ENCODE measurements at places on chromosomes 4 and X.

DNA sequence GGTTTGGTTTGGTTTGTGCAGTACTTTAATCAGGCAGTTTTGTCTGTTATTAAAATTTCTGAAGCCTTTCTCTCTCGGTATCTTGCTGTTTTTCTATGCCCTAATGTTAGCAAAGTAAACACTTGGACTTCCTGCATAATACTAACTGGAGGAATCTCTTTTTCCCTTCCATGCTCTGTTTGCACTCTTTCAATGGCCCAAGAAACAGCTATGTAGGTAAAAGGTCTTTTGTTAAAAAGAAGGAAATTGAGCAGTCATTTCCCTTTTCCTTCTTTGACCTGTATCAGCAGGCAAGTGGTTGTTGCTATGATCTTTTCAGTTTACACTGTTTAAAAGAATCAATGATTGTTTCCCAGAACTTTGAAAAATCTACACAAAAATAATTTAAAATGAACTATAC lies 82.7 kb downstream of the CCSER1 start:
- no peak for DNase-seq

DNA sequence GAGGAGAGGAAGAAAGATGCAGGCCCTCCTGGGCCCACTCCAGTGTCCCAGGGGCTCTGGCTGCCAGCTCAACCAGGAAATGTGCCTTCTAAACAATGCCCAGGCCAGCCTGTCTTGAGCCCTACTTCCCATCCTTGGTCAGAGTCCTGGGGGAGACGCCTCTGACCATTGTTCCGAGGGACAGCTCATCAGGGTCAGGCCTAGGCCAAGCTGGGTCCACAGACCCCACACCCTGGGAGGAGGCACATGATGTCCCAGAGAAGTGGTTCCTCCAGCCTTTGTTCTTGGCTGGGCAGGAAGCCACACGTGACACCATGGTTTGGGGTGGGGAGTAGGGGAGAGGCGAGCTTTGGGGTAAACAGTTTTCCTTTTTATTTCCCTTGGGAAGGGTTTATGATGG lies 102.5 kb downstream of the EFNB1 start:
- no peak for DNase-seq

DNA sequence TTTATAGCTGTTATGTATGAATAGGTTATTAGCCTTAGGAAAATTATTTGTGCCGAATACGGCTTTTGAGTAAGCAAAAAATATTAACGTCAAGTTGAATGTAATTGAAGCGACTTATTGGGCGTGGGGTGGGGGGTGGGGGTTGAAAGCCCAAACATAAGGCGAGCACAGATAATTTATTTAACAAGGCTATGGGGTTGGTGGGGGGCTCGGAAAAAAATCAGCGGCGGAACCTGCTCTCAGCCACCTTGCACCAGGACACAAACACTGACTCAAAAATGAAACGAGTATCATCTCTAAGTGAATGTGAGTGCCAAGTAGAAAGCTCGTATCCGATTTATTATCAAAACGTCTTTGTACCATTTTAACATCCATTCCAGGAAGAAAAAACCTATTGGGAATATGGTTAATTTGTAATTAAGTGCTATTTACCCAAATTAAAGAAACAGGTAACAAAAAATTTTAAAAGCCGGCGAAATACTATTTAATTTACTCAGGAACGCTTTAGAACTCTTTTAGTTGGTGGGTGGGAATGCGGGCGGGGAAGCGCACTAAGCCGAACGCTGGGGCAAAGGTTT lies 902 bp upstream of the LARP1B start:
- DNase-seq = no peak

- no peak for DNase-seq
Measured at GRCh38 chr4:38762560-38762959, 20.2 kb downstream of the TLR10 start.

- no peak for DNase-seq
Measured at GRCh38 chrX:112874175-112874574, 33.5 kb upstream of the AMOT start.

GRCh38 chrX:71621603-71622002 lies 3.3 kb upstream of the CXCR3 start:
- DNase-seq = no peak

GRCh38 chr4:8411351-8412180 lies 29.0 kb downstream of the ACOX3 start:
- DNase-seq = no peak

DNA sequence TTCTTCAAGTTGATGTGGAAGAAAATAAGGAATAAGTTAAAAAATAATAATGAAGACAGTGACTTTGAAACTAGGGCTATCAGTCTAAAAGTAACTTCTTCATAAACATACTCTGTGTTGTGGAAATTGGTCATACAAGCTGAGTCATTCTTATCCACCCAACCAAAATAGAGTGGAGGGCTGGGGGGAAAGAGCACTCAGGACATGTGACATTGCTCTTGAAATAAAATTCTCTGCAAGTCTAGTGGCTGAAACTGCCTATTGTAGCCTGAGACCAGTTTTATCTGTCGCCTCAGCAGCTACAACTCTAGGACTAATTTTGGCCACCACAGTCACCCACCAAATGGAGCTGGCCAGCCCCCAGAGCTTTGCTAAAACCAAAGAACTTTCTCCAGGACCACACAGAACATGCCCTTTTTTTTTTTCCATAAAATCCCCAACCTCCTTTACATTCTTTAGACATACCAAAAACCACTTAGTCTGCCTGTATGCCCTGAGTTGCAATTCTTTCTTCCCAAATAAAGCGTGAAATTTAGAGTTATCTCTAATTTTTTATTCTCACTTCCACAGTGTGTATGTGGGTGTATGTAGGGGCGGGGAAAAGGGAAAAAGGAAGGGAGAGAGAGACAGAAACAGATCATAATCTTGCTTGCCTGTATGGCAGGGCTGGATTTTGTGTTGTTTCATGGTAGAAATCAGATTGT lies 23.0 kb upstream of the SLC25A4 start:
- DNase-seq = no peak

- no peak for DNase-seq
Measured at GRCh38 chr4:95250544-95251137, 298.1 kb downstream of the UNC5C start.

- no peak for DNase-seq
Measured at GRCh38 chr4:188976644-188977115, 837.4 kb downstream of the TRIML1 start.

- DNase-seq = no peak
Measured at GRCh38 chr4:138751309-138751708, 264.3 kb upstream of the NOCT start.

DNA sequence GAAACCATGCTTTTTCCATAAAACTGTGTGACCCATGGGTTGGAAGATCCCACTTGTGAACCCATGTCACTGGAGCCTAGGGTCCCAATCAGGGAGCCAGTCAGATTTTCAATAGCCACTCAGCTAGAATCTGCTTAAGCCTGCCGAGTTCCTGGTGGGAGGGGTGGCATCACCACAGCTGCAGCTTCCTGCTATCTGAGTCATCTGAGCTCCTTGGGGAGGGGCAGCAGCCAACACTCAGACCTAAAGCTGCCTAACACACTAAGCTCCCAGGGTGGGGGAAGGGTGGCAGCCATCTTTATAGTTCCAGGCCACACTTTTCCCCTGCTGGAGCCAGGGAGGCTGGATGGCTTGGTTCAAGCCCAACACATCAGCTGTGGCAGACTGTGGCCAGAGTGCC lies 350.1 kb downstream of the C4orf33 start:
- no peak for DNase-seq

DNA sequence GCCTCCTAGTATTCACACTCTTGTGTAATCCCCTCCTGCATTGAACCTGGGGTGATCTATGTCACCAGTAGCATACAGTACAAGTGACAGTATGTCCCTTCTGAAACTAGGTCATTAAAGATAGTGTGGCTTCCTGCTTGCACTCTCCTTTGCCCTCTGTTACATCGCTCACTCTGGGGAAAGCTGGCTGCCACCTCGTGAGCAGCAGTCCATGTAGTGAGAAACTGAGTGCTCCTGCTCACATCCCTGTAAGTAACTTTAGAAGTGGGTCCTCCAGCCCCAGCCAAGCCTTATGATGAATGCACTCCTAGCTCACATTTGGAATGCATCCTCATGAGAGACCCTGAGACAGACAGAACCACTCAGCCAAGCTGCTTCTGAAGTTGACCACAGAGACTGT lies 89.8 kb upstream of the TNIP3 start:
- DNase-seq = no peak

GRCh38 chr4:83793481-83793880 lies 257.6 kb downstream of the GPAT3 start:
- DNase-seq = no peak

DNA sequence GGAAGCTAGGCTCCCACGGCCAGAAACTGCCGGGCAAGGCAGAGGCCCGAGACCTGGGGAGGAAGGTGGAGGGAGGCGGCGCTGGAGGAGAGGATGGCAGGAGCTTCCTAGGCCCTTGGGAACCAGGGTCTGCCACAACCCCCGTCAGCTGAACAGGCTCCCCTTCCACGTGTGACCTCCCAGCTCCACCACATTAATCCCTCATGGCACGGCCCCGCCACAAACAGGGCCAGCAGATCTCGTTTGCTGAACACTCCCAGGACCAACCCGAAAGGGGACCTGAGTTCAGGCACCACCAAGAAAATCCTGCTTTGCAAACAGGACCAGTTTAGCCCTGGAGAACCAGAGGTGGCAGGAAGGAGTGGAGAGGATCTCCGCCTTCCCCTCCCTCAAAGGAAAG lies 62.7 kb downstream of the FHDC1 start:
- no peak for DNase-seq

DNA sequence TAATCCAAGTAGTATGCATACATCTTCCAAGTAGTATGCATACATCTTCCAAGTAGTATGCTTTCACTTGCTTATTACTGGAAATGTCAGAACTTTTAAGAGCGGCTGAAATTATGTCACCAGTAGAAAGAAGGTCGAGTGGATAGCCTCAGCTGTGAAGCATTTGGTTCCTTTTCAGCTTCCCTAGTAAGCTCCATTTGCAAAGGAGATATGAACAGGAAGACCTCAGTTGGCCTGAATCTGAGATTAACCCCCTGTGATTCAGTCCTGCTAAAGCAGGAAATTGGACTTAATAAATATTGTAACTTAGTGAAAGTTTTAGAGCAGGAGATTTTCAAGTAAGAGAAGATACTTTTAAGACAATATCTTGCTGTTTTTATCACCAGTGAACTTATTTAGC lies 48.1 kb downstream of the PCDH7 start:
- no peak for DNase-seq

- no peak for DNase-seq
Measured at GRCh38 chrX:22060415-22061280, 28.5 kb downstream of the PHEX start.

GRCh38 chr4:153791746-153792617 lies 3.1 kb upstream of the SFRP2 start:
- no peak for DNase-seq

DNA sequence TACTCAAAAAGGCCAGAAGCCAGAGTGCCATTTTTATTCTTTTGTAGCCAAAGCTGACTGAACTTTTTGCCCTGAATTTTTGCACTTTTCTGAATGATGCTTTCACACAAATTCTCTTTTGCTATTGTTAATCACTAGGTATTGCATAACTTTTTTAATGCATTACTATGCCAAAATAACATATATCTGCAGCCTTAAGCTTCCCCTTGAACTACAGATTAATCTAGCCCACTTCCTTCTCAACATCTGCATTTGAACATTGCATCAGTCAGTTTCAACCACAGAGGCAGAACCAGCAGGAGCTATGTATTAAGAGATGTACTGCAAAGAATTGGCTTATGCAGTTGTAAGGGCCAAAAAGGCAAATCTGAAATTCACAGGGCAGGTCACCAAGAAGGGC lies 197.6 kb upstream of the GYPA start:
- no peak for DNase-seq

DNA sequence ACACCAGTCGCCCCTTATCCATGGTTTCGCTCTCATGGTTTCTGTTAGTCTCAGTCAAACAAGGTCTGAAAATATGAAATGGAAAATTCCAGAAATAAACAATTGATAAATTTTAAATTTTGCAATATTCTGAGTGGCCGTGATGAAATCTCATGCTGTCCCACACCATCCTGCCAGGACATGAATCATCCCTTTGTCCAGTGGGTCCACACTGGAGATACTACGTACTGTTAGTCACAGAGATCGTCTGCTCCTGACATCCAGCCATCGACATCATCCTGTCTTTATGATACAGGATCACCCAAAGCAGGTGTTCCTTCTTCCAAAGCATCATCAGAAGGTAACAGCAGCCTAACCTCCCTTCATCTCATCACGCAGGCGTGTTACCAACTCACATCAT lies 76.5 kb upstream of the MSX1 start:
- no peak for DNase-seq

GRCh38 chrX:45760187-45760742 lies 559.6 kb upstream of the DIPK2B start:
- no peak for DNase-seq

- no peak for DNase-seq
Measured at GRCh38 chr4:52260514-52261210, 209.6 kb downstream of the SPATA18 start.

DNA sequence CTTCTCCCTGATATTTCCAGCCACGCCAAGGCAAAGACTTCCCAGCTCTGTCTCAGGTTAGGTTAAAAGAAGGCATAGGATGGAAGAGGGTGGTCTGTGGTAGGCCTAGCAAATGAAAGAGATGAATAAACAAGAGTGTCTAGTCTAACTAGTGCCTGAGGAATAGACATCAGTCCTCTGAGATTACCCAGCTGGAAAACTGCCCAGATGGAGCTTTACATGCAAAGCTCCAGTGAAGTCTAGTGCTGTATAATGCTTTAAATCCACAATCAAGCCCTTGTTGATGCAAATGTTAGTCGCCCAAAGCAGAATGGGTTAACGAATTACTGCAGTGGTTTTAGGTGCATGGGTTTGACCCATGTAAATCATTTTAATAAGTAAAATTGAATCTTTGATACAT lies 24.8 kb upstream of the GUCY1B1 start:
- no peak for DNase-seq

GRCh38 chr4:71639380-71639779 lies 144.5 kb downstream of the GC start:
- no peak for DNase-seq

GRCh38 chr4:11593576-11594116 lies 165.0 kb upstream of the HS3ST1 start:
- DNase-seq = no peak

GRCh38 chr4:175935016-175935661 lies 123.1 kb upstream of the GPM6A start:
- no peak for DNase-seq

DNA sequence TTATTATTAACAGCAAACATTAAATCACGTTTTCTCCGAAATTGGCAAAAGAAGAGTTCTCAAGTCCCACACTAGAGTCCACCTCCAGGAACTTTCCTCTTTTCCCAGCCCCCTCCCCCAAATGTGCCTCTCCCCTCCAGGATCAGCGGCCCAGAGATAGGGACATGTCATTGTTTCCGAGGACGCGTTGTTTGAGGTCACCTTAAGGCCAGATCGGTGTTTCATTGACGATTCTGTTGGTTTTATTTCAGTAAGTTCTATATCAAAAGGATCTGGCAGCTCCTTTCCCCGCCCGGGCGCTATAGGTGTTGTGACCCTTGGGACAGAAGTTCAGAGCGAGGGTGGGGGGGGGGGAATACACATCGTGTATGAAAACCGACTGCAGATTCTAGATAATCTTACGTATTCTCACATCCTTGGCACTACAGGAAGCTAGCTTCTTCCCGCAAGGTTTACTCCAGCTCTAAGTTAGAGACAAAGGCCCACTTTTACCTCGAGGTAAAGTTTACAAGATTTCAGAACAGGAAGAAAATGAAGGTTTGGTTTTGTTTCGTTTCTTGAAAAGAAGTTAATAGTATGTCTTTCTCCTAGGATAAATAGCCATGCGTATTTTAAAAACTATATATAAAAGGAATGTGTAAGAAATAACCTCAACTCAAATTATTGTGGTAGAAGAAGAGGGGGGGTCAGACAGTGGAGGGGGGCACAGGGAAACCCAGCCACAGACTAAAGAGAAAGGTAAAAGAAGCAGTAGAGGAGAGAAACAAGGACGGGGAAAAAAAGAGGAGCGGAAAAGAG lies 739 bp upstream of the MSX1 start:
- no peak for DNase-seq

Measured in stimulated activated CD8-positive, alpha-beta memory T cell treated with anti-CD3 and anti-CD28 coated beads, Interleukin-15, amount 100 ng/mL, for 24 hours (primary cell).